Skin of body (tissue), 3 donors: ENCODE measurements at places on chromosomes 6 and 20. TPM values are rescaled to one million over a fixed set of nuclear protein-coding genes. Genes with fewer than 3 reads are reported as not detected.

GRCh38 chr6:13873288-13874190 lies 51.2 kb upstream of the RNF182 start:
- DNase-seq: no peak

The VGLL2 gene
- 2.8 TPM for total RNA-seq

DNA sequence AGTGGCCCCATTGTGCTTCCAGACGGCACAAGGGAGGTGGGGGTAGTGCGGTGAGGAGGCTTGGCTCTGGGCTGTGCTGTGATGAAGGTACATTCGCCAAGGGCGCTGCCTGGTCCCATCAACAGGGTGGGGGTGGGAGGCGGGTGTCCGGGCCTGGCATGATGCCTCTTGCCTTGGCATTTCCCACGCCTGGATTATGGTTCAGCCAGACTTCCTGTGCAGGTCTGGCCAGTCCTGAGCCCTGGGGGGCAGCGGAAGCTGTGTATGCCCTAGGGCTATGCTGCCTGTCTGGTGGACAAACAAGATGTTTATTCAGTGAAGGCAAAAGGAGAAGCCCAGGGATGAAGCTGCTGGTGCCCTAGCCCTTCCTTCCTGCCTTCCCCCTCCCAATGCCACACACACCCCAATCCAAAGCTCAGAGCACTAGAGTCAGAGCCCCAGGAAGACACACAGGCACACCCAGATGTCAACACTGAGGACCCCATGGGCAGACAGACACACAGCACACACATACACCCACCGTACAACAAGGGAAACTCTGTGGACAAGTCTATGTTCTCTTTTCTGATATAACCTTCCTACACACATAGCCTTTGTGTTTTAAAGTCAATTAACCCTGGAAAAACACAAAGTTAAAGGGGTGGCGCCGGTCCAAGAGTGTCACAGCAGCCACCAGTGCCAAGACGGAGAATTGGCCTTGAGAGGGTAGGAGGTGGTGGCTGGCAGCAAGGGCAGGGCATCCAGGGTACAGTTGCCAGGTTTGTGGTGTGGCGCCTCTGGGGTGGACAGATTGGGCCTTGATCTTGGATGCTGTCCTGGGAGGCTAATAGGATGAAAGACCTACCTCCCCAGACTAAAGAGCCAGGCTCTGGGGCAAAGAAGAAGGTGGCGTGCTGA lies 54.7 kb upstream of the SAYSD1 start:
- no peak for DNase-seq

DNA sequence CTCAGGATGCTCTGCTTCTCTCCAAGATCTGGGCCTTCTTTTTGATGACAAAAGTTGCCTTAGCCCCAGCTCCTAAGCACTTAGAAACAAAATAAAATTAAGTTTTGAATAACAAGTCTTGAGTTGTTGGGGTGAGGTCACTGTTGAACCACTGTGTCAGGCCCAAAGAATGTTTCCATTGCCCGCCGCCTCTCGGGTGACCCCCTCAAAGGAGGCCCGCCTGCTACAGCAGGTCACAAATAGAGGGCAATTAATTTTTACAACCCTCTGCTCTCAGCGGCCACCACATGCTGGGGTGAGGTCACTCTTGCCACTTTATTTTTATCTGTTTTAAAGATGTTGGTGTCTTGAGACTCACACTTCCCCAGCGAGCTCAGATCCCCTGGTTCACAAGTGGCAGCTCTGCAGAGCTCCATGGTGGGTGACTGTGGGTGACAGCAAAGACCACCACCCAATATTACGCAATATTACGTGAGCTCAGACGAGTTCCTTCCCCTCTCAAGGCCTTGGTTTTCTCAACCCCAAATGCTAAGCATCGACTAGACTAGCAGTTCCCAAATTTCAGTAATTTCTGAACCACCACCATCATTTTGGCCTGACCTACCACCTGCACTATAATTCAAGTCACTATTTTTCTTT lies 247.7 kb upstream of the PMEPA1 start:
- no peak for DNase-seq

DNA sequence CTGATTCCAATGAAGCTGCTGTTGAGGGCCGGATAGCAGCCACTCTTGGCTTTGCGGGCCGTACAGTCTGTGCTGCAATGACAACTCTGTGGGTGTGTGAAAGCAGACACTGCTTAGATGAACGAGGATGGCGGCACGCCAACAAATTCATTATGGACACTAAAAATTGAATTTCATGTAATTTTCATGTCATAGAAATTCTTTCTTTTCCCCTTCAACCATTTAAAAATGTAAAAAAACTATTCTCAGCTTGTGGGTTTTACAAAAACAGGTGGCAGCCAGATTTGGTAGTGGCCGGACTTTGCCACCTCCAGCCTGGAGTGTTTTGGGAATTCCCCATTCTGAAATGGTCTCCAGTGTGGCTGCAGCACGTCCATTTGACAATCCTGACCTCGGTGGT lies 26.0 kb downstream of the MAS1 start:
- DNase-seq: no peak

DNA sequence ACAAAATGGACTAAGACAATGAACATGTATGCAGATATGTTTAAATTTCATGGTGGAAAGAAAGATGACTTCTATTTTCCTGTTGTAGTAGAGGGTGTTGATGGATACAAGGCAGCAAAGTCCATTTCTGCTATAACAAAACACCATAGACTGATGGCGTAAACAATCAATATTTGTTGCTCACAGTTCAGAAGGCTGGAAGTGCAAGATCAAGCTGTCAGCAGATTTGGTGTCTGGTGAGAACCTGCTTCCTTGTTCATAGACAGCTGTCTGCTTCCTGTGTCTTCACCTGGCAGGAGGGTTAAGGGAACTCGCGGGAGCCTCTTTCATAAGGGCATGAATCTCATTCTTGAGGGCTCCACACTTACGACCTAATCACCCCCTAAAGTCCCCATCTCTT lies 83.0 kb upstream of the ELOVL5 start:
- DNase-seq: no peak
